Cardiac fibroblast (primary cell): ENCODE measurements at places on chromosomes 5 and 9.
A peak's percentile ranks its signal among the peaks of the same experiment; 100 is the strongest.

DNA sequence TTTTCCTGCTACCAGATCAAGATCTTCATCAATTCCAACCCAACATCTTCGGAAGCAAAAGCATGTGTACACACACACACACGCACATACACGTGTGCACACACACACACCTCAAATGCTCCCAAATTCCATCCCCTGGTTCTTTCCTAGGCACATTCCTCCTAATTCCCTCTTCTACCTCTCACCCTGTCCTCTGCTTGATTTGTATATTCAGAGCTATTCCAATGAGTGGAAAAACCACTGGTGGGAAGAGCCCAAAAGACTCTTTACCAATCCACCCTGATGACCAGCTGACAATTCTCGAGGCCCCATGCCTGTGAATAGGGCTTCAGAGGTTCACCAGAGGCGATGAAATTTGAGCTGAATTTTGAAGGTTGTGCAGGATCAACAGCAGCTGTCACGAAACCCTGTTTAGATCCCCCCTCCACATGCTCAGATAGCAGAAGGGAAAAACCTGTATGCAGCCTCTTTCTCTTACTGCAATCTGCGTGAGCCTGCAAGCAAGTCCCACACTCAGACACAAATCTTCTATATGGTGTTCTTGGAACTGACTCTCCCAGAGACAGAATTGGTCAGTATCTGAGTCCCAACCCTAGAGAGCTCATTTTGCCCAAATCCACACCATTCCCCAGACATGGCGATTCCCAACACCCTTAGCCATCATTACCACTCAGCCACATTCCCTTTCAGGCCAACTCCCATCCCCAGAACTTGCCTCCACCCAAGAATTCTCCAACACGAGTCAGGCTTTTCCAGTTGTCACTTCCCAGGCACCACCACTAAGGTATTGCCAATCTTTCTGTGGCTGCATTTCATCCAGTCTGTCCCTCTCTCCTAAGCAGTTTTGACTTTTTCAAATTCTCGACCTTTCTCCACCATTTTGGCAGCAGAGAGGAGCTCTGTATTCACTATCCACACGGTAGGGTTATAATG is 4.3 kb upstream of the TRIO start:
- no peak for DNase-seq

GRCh38 chr5:181152406-181152805 is 5.0 kb downstream of the OR2V2 start:
- DNase-seq, result no peak

GRCh38 chr5:169626779-169627178 is 10.3 kb upstream of the DOCK2 start:
- DNase-seq, result peak; percentile 93

DNA sequence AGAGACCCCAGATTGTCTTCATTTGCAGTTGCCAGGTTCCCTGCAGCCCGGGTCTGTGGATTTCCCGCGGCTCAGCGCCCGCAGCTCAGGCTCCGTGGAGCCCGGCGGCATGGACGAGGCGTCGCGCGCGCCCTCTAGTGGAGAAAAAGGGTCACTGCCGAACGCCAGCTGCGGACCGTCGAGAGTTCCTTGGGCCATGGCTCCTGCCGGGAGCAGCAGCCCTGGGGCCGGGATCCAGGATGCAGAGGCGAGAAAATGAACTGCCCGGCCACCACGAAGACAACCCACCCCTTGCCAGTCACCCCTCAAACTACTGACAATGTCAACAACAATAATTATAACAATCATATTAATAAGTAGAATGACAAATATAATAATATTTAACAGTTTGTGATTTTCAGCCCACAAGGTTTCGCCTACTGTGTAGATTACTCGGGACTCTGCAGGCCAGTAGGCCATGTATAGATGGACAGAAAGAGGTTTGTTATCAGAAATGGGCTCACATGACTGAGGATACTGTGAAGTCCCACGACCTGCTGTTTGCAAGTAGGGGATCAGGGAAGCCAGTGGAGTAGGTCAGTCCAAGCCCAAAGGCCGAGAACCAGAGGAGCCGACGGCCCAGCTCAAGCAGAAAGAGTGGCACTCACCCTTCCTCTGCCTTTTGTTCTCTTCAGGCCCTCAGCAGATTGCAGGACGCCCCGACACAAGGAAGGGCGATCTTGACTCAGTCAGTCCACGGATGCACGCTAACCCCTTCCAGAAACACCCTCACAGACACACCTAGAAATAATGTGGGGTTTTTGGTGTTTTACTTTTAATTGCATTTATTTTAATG is 43.1 kb downstream of the BOD1 start:
- DNase-seq, result peak; percentile 73
